Lower leg skin (tissue), 4 donors: ENCODE measurements at places on chromosomes 5 and 9.

GRCh38 chr5:77301447-77301883 lies 91.0 kb downstream of the PDE8B start:
- no peak for DNase-seq

- no peak for DNase-seq
Observed at GRCh38 chr5:15717001-15717400, 217.0 kb downstream of the FBXL7 start.

DNA sequence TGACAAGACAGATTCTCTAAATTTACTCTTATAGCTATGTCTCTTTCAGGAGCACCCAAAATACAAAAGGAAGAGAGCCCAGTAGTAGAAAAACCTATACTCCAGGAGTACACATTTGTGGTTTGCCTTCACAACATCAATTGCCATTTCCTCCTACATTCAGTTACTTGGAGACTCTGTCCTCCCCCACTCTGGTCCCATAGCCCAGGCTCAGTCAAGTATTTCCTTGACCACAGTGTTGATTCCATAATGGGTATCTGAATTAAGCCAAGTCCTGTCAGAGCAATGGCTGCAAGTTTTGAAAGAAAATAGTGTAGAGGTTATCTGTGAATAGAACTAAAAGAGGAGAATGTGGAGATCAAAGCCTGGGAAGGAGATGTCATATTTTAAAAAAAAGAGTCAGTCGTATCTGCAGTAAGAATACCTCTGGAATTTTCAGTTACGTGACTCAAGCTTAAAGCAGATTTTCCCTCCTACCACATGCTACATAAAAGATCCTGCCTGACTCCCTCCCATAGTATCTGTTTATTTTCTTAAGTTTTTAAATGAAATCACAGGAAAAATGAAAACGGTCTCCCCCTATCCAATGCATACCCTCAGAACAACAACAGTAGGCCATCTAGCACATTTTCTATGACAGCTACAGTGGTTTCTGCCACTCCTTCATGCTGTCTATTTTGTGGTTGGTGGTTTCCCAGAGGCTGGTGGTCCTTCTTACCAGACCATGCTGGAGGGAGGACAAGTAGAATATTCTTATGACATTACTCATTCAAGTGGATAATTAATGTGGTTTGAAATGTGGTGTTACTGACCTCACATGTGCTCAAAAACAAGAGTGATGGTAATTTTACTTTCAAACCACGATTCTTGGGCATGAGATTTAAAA lies 249.7 kb upstream of the TMEM161B start:
- no peak for DNase-seq

GRCh38 chr5:119878712-119879111 lies 249.4 kb downstream of the FAM170A start:
- no peak for DNase-seq

DNA sequence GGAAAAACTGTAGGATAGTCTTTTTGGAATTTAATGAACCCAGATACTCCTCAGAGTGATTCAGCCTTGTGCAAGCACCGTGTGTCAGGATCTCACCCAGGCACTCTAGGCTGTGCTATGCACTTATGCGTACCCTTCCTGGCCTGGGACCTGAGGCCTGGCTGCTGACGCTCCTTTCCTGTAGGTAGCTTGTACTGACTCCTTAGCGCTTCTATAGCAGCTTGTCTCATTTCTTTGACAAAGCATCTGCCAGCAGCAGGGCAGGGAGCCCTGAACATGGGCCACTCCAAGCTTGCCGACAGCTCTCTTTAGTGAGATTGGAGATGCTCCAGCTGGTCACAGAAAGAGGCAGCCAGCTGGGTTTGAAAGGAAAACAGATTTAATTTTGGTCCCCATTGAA lies 147.3 kb downstream of the SGCD start:
- DNase-seq = no peak

- DNase-seq = no peak
Observed at GRCh38 chr5:151592855-151593408, 1.8 kb upstream of the FAT2 start.

- DNase-seq = no peak
Observed at GRCh38 chr9:134694714-134695113, 53.1 kb downstream of the COL5A1 start.

DNA sequence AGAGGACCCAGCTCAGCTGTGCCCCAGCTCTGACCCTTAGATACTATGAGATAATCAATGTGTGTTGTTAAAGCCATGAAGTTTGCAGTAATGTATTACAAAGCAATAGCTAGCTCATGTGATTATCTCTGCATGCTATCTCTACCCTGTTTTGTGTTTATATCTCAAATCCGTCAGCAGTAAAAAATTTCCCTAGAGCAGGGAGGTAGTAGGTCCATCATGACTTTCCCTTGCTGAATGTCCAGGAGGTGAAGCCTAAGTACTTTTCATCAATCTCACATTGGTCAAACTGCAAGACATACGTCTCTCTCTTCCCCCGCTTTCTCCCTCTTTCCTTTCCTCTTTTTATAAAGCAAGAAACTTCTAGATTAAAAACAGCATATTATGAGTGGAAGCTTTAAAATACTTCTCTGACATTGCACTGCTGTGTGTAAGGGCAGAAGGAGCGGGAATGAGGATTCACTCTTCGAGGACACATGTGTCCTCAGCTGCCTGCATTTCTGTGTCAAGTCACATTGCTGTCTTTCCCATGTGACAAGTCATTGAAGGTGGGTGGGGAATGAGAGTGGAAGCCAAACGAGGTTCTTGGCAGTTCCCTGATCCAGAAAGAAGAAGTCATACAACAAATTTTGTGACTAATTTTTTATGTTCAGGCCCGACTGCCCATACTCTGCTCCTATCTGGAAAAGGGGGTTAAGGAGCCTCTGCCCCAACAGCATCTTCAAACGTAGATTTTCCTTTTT lies 93.1 kb upstream of the RETREG1 start:
- no peak for DNase-seq

DNA sequence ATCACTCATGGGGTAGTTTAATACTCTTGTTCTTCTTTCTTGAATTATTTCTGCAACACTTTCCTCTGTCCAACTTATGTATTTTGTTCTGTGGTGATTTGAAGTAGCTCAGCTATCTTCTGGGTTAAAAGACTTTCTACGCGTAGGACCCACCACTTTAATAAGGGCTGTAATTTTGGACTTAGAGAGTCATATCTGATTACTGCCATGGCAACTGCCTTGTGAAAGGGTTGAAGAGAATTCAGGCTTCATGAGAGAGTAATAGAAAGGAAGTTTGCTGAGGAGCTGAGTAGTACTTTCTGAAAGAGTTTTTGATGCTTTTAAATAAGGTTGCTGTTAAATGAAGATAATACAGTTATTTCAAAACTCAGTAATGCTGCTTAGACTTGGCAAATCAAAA lies 89.5 kb downstream of the TLE4 start:
- no peak for DNase-seq

DNA sequence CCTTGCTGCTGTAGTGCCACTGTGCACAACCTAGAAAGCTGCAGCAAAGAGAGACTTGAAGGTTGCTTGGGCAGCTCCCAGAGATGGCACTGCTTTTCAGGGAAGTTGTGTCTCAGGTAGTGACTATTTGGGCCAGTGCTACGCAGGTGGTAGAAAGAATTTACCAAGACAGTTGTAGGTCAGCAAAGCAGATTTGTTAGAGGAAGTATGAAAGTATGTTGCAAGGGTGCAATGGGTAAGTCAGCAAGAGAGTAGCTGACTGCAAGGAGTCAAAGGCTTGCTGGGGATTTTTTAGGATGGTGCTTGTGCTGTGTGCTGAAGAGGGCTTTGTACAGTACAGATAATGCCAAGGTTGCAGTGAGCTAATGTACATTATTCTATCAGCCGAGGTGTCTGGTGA lies 33.5 kb upstream of the SPARC start:
- DNase-seq = no peak

DNA sequence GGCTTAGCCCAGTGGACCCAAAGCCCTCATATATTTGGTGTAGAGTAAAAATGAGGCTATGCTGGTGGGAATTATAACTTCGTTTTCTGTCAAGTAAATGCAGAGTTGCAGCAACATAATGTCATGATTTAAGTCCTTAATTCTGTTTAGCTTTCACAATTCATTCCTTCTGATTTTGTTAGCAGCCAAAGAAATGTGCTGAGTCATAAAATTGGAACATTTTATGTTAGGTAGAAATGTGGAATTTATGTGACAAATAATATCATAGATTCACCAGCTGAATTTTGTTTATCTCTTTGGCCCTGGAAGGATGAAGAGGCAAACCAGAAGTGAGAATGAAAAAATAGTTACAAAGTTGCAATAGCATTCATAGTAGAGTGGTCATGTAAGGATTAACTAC lies 247.0 kb downstream of the TRPM3 start:
- DNase-seq = no peak

- DNase-seq = no peak
Observed at GRCh38 chr9:3675946-3676345, 150.1 kb upstream of the RFX3 start.

GRCh38 chr5:149865746-149866145 lies 78.8 kb downstream of the PDE6A start:
- no peak for DNase-seq

GRCh38 chr9:91549177-91549576 lies 125.5 kb upstream of the NFIL3 start:
- no peak for DNase-seq

DNA sequence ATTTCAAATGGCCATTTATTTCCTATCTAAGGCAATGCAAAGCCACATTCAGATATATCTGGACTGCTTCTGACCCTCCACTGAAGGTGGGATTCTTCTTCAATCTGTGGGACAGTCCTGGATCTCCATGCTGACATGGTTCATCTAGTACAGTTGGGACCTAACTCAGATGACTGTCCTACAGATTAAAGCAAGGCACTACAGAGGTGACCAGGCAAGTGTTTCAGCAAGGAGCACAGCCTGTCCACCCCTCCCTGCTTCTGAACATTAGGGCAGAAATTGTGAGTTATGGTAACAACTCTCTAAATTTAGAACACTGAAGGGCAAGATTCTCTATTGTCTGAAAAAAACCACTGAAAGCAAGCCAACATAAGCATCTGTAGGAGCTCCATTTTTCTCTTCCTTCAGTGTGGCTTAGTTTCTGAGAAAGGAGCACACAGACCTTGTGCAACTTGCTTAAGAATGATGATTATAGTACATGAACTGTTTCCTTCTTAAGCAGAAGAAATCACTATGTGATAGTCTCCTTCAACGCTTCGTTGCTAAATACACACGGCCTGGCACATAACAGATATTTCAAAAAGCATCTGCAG lies 62.9 kb upstream of the BARX1 start:
- no peak for DNase-seq

- DNase-seq = no peak
Observed at GRCh38 chr5:148963664-148964063, 99.2 kb downstream of the SH3TC2 start.

GRCh38 chr5:100903039-100903887 lies at the start of gene ST8SIA4:
Gene ST8SIA4, minus strand, starts transcription at chr5:100903282. Its CDS starts 327 bp downstream, at chr5:100902955.
- DNase-seq = peak; percentile 74

GRCh38 chr9:19087106-19088000 lies 15.4 kb downstream of the HAUS6 start:
- DNase-seq = no peak

GRCh38 chr9:132798817-132799790 lies 79.0 kb downstream of the AK8 start:
- peak; percentile 81 for DNase-seq

DNA sequence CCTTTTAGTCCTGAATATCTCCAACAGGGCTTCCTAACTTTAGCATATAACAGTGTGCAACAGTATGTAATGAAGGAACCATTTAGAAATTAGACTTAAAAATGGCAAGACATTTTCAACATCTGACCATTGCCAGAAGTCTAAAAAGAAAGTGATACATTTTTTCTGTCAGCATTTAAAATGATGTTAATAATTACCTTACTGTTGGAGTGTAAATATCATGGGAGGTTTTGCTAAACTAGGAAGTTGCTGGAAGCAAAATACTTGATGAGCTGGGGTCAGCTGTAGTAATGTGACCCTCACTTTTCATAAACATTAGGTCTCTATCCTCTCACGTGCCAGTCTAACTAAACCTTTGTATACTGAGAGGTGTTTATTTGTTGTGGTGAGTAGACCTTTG lies 68.8 kb downstream of the NTRK2 start:
- DNase-seq = no peak

DNA sequence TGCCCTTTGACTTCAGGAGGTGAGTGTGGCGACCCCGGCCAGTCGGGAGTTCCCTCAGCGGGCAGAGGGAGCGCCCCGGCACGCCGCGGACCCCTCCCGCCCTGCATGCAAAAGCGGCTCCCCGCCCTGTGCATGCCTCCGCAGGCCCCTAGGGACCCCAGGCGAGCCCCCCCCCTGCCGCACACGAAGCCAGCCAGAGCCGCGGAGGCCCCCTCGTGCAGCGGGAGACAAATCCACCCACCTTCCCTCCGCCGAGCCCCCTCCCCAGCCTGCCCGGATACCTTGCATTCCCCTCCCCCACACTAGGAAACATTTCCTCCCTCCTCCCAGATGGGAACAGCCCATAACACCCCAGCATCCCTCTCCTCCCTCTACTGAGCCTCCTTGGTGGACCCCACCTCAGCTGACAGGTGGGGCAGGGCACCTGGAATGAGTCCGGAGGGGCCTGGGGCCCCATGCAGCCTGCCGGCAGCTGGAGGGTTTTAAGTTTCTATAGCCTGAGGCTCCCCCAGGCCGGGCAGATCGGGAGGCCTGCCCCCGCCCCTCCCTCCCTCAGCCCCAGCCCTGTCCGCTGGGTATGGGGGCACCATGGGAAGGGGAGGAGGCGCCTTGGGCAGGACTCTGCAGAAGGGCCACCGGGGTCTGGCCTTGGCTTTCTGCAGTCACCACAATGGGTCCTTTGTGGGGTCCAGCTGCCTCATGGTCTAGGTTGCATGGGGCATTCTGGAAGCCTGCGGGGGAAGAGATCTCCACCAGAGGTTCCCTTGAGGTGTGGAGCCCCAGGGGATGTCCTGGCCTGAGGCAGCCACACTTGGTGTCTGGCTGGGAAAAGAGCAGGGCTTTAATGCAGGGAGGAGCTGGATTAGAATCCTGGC lies 601 bp downstream of the ERGIC1 start:
- no peak for DNase-seq

DNA sequence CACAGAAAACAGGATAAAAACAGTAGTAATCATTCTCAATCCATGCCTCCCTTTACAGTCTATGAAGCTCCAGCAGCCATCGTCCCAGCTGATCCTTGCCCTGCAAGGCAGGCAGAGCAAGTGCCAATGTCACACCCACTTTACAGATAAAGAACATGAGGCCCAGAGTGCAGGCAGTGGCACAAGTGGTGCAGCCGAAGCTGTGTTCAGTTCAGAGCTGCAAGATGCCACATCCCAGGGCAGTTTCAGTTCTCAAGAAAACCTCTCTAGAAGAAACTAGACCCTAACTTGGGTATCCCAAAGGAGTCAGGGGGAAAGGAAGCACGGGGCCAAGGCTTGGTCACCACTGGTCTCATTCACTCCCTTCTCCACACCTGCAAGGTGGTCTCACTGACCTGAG lies 34.6 kb upstream of the CPLX2 start:
- DNase-seq = no peak

- no peak for DNase-seq
Observed at GRCh38 chr5:17399931-17400330, 98.1 kb upstream of the TAF11L2 start.

DNA sequence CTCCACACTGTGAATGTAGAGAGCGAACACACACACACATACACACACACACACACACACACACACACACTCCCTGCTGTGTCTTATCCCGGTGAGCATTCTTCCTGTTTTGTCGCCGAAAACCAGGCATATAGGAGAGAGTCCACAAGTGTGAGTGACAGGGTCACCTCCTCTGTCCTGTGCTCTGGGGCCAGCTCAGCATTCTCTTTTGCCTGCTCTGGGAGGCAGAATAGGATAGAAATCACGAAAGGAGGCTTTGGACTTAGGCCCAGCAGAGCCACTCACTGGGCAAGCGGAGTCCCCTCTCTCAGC lies 3.0 kb downstream of the LAMC3 start:
- DNase-seq = no peak

GRCh38 chr5:113142186-113142585 lies 165.6 kb downstream of the DCP2 start:
- no peak for DNase-seq
